ENCODE measurements at places on chromosomes 2 and 18.

DNA sequence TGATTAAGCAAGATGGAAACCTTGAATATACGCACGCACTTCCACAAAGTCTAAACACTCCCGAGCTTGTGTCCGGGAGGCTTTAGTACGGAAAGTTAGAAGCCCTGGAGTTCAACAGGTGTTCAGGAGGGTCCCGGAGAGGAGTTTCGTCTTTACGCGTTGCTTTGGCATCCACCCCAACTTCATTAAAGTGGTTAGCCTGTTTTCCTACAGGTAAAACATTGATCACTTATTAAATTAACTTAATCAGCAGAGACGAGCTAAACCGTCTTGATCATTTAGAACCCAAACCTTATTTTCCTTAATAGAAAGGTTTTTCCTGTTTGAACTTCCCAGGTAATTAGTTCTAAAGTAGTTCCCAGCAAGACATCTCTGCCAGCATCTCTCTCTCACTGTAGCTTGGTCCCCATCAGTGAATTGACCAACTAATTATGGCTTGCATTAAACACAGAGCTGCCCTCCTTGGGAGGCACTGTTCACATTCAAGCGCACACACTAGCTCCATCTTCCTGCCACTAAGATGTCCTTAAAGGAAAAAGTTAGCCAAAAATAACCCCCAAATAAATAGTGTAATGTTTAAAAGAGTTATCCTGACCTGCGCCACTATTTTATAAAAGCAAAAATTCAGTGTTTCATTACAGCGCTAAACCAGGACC is 1.4 kb downstream of the NPAS2 start:
- DNase-seq, result no peak

GRCh38 chr2:232265329-232265728 is 113.2 kb upstream of the ALPP start:
- no peak for DNase-seq

- DNase-seq, result no peak
Measured at GRCh38 chr2:65276609-65277008, 49.0 kb downstream of the ACTR2 start.

DNA sequence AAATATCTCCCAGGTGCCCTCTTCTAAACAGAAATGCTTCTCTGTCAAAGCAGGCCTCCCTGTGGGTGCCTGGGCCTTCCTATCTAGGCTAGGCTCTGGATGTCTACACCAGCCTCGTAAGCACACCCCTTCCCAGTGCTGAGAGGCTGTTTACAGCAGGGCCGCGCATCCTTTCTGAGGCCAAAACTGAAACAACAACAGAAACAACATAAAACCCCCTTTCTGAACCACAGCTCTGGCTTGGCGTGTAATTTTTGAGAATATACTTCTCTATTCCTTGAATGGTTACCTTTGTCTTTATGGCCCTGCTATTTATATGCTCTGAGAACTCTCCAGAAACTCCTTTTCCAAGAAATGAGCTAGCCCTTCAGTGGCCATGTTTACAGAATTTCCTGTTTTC is 118.4 kb downstream of the BCL2L11 start:
- DNase-seq, result no peak

DNA sequence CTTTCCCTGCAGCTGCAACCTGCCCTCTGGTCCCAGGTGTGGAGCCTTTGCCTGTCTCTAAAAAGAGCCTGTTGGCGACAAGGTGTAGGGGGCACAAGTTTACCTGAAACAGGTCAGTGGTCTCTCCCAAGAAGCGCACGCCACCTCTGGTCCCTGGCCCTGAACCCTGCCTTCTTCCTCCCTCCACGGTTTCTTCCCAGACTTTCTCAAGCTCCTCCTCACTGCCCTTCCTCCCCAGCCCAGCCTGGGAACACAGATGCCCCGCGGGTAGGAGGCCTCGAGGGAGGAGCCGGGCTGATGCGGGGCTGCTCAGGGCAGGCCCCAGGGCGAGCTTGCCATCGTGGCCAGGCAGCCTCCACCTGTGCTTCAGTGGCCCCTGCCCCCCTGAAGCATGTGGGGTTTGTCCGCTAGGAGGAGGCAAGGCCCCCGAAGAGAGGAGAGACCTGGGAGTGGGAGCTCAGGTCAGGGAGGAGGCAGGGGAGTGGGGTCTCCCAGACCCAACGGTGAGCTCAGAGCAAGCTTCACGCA is 89.5 kb downstream of the SMAD7 start:
- DNase-seq, result no peak

DNA sequence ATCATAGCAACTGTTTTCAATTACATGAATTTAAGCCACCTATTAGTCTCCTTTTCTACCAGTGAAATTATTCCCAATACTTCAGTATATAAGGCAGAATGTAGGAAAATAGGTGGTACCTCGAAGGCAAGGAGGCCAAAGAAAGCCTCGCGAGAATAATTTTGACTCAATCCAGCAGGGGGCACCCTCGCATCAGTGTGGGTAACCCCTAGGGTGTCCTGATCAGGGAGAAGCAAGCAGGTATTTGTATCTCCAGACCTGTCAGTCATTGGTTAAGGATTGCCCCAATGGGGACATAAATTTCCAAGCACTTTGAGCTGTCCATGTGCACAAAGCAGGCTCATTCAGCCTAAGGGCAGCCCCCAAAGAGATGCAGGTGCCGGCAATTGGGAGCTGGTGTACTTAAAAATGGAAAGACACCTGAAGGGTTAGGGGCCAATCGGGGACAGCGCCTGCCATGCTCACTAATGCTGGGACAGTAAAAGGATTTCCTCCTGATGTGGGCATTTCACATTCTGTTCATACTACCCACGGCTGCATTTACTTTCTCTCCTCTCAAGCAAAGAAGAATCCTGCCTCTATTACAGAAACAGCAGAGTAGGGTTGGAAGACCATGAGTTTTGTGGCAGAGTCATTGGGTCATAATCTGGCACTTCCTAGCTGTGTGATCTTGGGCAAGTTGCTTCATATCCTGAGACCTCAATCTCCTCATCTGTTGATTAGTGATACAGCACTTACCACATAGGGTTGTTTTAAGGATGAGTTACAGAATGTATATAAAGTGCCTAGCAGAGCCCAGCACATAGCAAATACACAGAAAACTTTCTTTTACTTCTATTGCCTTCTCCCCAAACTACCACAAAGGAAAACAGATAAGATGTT is 136.1 kb downstream of the ICOS start:
- DNase-seq, result peak; percentile 53

DNA sequence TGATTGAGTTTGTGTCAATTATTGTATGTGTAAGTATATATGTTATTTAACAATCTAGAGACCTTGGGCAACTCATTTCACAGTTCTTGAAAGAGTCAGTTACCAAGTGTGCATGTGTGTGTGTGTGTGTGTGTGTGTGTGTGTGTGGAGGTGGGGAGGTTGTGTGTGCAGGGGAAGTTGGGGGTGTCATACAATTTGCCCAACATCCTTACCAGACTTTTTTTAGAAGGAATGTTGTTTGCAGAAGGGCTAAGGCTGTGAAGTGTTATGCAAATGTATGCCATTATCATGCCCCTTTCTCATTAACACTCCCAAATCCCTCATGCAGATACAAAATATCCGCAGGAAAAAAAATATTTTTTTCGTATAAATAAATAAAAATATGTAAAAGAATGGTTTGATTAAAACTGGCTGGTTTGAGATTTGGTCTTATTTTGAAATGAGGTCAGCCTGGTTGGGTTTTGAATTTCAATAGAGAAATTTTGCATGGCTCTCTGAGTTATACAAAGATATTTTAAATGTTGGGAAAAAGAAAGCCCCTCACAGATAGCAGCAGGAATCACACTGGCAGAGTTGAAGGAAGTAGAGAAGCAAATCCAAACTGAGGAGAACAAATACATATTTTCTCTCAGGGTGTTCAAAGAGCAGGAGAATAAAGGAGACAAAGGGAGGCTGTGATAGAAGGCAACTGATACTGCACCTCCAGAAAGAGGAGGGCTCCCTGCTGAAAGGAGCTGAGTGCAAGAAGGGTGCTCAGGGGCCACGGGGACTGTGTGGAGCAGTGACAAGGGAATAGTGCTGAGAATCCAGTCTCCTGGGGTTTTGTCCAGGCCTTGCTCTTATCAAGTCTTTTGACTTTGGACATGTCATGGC is 1365.5 kb upstream of the CELF4 start:
- no peak for DNase-seq

DNA sequence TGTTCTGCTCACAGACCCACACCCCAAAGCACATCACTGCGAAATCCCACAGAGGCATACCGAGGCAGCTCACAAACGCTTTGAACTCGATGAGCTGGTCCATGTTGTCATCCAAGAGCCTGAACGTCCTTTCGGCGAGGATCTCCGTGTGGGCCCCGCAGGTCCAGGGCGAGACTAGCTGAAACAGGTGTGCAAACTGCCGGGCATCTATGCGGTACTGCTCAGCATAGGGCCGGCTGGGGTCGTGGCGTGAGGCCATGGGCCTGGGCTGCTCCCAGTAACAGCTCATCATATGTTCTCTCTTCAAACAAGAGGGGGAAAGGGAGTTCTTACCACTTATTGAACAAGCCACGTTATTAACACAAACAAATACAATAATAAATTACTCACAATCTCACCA is 20.1 kb downstream of the RPL31 start:
- DNase-seq, result no peak

- DNase-seq, result peak; percentile 38
Measured at GRCh38 chr18:24014986-24015638, 558 bp downstream of the TTC39C start.

GRCh38 chr18:2871111-2871720 is 24.4 kb downstream of the EMILIN2 start:
- DNase-seq, result no peak

DNA sequence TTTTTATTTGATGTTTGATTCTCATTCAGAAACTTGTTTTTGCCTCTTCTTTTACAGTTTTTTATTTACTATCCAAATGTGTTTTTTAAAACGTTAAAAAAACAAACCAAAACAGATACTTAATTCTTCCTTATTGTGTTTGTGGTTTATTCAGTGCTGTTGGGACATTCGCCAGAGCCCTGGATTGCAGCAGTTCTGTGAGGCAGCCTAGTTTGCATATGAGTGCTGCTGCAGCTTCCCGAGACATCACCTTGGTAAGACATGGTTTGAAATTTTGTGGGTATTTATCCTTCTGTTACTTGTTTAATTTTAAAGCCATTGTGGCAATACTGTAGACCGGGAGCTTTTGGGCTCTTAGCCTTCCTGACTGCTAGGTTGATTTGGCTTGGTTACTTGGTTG is 91.2 kb downstream of the MTA3 start:
- DNase-seq, result no peak

- DNase-seq, result no peak
Measured at GRCh38 chr2:180848393-180848792, 132.0 kb upstream of the UBE2E3 start.

GRCh38 chr2:112907001-112907949 is 3.7 kb upstream of the IL37 start:
- DNase-seq, result no peak

- DNase-seq, result no peak
Measured at GRCh38 chr2:126244937-126245336, 411.0 kb upstream of the GYPC start.

- no peak for DNase-seq
Measured at GRCh38 chr18:26740396-26740795, 125.1 kb downstream of the AQP4 start.

DNA sequence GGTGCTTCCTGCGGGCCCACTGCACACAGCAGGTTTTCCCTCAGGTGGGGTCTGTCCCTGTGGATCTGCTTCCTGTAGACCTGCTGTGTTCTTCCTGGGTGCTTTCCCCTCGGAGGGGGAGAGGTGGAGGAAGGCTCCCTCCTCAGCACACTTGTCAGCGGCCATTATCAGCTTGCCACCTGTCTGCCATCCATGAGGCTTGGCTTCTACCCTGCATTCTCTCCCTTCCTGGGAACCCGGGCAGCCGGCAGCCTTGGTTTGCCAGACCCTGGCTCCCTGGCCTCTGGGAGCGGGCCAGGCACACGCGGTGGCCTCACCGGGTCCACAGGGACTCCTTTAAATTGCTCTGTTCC is 58.5 kb downstream of the INPP5D start:
- DNase-seq, result no peak
